ENCODE measurements at places on chromosomes 7 and 10.

DNA sequence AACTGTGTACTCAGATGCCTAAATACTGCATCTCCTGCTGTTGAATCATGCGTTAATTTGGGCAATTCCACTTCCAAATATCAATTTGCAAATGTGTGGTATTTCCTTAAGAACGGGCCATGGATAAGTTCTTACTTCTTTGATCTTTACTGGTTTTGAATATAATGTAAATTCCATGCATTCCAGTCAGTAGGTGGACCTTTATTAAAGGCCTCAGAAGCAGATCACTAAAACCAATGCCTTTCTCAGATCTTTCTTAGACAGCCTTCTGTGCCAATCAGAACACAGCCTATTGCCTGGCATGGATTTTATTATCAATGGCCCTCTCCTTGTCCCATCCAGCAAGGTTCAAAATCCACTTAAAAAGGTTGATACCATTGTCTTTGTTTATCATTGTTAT, 21.5 kb upstream of the POM121L12 start:
- no peak for DNase-seq

- no peak for DNase-seq
Measured at GRCh38 chr10:132464256-132465192, 67.5 kb downstream of the PWWP2B start.

GRCh38 chr10:5959581-5960069, 17.7 kb downstream of the IL15RA start:
- no peak for DNase-seq

DNA sequence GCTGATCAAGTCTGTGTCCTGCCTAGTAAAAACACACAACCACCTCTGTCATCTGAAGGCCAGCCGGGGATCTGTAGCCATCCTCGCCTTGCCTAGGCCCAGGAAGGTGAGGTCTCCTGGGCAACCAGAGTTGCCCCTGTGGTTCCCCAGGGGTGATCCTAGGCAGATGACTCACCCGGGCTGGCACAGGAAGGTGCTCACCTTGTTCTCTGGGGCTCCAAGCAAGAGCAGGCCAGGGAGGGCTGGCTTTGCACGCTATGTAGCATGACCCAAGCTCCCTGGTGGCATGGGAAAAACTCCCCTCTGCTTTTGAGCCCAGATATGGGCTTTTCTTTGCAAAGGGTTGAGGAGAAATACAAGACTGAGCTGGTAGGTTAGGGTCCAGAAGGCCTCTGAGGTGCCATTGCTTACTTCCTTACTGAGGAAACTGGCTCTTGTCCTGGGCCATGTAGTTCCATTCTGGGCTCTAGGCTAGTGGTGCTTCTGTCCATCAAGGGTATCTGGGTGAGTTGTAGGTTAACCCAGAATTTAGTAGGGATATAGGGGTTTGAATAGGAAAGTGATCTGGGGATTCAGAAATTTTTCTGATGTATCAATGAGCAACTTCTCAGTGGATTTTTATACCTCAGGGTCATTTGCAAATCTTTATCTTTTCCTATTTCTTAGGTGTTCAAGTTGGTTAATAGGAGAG, 112.0 kb downstream of the NT5C2 start:
- DNase-seq, result no peak

GRCh38 chr10:23978317-23978716, 230.6 kb upstream of the KIAA1217 start:
- no peak for DNase-seq

- DNase-seq, result peak; percentile 48
Measured at GRCh38 chr10:31340343-31340742, 21.3 kb downstream of the ZEB1 start.

DNA sequence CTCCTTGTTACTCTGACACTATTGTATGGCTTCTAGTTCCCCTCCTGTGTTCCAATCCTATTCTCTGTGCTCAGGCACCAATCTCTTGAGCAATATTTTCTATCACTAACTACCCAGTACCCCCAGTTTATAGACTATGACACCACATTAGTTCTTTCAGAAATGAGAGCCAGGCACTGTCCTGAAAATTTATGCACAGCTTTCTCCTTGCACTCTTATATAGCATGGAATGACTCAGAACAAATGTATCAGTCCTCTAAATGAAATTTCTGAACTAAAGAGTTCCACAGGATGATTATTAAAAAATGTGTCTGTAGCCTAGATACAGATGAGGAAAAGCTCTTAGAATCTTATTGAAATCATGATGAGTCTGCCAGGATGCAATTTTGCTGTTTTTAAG, 489.9 kb downstream of the XPNPEP1 start:
- DNase-seq, result no peak

- DNase-seq, result no peak
Measured at GRCh38 chr10:10644676-10645385, 372.8 kb upstream of the CELF2 start.

DNA sequence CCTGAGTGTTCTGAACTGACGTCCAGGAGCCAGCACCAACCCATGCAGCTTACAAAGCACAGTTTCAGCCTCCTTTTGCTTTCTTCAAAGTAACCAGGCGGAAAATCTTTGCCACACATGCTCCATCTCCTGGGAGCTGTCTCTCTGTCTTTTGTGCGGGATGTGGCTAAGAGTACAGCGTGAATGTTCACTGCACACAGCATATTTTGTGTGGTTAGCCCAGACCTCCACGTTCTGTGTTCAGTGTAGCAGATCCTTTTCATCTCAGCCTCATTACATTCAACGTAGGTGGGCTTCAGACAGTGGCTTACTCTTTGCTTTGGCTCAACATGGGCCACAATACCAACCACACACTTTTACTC, 200.8 kb downstream of the TNS3 start:
- peak; percentile 29 for DNase-seq

DNA sequence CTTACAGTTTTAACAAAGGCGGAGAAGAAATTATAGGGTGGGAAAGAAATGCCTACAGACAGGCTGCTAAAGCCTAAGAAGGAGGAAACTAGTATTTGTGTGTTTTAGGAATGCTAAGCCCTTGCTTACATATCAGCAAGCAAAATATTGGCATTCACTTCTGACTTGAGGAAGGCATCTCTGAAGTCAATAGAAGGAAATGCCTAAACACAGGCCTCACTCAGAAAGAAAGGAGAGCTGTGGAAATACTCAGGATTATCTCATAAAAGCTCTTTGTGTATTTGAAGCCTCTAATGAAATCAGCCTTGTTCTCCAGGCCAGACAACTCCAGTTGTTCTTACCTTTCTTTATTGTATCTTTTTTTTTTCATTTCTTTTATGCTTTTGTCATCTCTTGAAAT, 158.0 kb downstream of the AUTS2 start:
- no peak for DNase-seq

DNA sequence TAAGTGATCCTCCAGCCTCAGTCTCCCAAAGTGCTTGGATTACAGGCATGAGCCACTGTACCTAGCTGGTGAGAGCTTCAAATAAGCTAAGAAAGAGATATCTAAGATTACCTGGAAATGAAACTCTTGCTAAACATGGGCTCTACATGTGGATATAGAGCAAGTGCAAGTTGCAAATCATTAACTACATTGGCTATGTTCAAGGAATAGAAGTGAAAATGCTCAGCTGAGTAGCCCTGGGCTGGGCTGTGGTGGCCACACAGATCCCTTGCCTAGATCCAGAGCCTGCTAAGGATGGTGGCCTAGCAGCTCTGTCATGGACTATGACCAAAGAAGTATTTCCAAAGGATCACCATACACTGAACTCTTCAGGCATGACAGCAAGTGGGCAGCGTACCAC, 209.3 kb downstream of the PLXNA4 start:
- DNase-seq, result no peak

- peak; percentile 38 for DNase-seq
Measured at GRCh38 chr7:130982160-130982638, 248.2 kb upstream of the KLF14 start.

GRCh38 chr7:17500736-17501135, 202.3 kb downstream of the AHR start:
- DNase-seq, result no peak

DNA sequence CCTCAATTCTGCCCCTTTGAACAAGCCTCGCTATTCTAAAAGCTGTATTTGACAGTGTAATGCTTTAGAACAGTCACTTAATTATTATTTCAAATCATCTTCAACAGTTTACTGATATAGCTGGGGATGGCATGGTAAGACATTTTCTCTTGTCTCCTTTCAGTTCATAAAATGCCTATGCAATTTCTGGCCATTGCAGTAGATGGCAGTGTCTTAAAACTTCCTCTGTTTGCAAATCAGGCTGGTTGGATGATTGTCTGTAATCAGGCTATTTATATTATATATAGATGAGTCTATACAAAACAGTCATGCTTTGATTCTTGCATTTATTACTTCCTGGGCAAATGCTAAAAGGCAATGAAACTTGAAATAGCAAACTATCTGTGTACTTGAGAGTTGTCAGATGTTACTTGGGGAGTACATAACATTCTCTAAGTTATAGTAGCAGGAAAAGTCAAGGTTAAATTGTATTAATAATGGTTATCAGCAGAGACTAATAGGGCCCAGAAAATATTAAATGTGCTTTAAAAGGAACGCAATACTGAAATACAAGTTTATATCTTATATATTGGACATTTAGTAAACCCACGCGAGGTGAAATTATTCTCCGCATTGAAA, 55.5 kb upstream of the LHFPL3 start:
- peak; percentile 45 for DNase-seq

GRCh38 chr7:138849701-138850100, 51.7 kb upstream of the ATP6V0A4 start:
- no peak for DNase-seq

DNA sequence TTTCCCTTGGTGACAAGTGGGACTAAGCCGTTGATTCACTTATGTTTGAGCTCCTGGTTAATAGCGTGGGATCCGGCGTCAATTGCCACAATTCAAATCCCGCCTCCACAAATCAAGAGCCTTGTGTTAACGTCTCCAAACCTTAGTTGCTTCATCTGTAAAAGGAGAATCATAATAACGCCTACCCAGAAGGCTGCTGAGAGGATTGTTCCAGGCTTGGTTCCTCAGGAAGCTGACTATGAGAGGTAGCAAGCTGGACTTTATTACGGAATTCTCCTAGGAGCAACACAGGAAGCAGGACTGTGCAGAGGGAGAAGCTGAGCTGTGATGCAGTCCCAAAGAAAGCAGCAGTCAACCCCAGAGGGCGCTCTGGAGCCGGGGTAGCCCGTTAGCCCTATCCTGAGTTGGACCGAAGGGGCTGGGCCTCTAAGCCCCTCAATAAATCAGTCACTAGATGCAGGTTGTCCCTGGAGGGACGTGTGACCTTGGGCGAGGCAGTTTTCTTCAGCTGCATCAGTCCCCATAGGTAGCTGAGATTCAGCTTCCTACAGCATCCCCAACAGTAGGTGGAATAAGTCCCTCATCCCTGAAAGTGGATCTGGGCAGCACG, 6.9 kb upstream of the BAG3 start:
- DNase-seq, result no peak

GRCh38 chr7:139131601-139132041, 22.1 kb upstream of the ZC3HAV1 start:
- no peak for DNase-seq

DNA sequence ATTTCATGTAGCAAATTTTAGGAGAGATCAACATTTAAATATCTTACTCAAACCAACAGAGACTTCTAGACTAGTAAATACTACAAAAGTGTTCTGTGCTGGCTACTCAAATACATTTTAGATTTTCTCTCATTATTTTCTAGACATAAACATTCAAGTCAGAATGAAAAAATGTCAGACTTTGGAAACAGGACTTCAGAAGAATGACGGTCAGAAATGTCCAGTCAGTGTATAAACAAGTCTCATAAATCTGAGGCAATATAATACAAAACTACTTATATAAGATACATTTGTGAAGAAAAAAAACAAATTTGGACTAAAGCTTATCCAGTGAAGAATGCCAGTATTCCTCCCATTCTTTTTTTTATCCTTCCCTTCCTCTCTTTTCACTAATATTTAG, 25.9 kb downstream of the RNLS start:
- DNase-seq, result no peak

GRCh38 chr7:101435461-101436220, 73.0 kb downstream of the COL26A1 start:
- no peak for DNase-seq

DNA sequence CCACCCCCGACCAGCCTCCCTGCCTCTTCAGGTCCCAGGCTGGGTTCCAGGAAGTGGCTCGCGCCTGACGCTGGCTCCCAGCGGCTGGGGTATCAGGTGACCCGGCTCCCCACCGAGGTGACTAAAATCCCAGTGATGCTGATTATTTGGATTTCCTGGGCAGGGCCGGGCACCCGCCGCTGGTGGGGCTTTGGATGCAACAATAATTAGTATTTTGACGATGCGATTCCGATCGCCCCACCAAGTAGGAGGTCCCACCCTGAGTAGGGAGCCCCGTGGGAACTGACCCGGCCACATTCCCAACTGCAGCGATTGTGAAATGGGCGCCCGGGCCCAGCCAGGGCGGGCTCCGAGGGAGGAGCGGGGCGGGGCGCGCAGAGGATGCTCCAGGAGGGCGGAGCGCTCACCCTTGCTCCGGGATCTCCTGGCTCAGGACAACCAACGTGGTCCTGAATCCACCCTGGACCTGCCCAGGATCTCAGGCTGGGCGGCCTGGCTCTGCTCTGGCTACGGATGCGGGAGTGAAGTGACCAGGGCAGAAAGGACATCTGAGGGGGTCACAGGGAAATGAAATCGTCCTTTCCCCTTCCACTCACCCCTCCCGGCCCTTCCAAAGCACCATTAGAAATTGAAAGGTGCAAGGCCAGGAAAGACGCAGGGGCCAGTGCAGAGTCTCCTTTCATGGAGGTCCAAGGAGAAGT, 32.6 kb downstream of the DUSP5 start:
- no peak for DNase-seq

GRCh38 chr7:158531661-158532060, 56.0 kb downstream of the PTPRN2 start:
- no peak for DNase-seq

GRCh38 chr7:94875201-94875600, 32.2 kb upstream of the PPP1R9A start:
- no peak for DNase-seq

DNA sequence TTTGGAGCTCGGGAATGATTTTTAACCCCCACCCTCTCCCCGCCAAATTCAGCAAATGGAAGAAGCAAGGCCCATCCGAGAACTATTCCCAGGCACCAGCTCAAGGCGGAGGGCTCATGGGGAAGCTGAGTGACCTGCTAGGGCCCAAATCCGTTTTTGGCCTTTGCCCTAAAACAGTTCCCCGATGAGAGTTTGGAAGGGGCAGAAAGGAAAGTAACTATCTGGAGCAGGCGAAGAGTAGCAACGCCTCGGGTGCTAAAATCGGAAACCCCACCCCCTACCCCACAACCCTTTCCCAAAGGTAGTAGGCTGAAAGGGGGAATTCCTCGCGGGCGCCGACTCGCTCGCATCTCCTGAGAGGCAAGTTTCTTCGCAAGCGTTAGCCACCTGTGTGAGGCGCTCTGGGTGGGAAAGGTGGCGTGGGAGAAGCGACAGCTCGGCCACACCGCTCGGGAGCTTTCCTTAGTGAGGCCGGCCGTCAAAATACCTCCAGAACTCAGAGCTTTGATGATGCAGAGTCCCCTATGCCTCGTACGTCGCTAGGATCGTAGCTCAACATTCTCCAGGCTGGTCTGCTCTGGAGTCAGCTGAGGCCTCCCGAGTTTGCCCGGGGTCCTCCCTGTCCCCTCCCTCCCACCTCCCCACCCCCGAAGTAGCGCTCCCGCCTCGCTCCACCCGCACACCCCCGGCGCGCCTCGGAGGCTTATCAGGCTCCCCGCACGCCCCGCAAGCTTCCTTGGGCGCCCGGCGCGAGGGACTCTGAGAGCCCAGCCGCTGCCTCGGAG, 642 bp upstream of the PRKG1 start:
- DNase-seq, result no peak

- DNase-seq, result no peak
Measured at GRCh38 chr10:79422178-79422892, 23.1 kb downstream of the ZCCHC24 start.

- DNase-seq, result peak; percentile 12
Measured at GRCh38 chr7:33423646-33424020, 294.3 kb downstream of the BBS9 start.

- no peak for DNase-seq
Measured at GRCh38 chr10:70715853-70716795, 43.8 kb downstream of the ADAMTS14 start.

Data from Jurkat, Clone E6-1 (cell line).